G401 (cell line): ENCODE measurements at places on chromosomes 5 and 9.

- DNase-seq, result peak; percentile 51
These were observed 17.5 kb downstream of the WHRN start for GRCh38 chr9:114487607-114488300.

DNA sequence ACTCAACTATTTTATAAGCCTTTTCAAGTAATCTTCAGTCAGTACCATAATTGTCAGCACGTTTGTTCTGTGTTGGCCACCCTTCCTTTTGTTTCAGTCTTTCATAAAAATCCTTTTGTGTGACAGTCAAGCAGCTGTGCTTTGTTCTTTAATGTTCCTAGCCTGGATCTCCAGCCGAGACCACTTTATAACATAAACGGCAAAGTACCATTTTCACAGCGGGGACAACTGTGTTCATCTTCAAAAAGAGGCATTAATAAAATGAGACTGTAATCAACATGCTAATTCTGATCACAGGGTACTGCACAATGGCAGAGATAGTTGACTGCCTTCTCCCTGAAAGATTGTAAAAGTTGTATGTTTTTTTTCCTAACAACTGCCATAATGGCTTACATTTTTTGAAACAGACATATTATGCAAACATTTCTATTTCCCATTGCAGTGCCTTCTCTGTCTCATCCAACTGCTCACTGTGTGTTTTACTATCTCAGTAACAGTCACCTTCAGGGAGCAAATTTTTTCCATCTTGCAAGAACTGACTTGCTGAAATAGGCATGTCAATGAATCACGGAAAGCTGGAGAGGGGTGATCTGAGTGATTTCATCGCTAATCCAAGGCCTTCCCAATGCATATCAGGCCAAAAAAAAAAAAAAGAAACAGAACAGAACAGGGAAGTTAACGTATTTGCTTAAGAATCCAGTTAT is 828.5 kb upstream of the DMAC1 start:
- no peak for DNase-seq

- DNase-seq, result no peak
These were observed 32.7 kb downstream of the GRIA1 start for GRCh38 chr5:153523211-153523610.

DNA sequence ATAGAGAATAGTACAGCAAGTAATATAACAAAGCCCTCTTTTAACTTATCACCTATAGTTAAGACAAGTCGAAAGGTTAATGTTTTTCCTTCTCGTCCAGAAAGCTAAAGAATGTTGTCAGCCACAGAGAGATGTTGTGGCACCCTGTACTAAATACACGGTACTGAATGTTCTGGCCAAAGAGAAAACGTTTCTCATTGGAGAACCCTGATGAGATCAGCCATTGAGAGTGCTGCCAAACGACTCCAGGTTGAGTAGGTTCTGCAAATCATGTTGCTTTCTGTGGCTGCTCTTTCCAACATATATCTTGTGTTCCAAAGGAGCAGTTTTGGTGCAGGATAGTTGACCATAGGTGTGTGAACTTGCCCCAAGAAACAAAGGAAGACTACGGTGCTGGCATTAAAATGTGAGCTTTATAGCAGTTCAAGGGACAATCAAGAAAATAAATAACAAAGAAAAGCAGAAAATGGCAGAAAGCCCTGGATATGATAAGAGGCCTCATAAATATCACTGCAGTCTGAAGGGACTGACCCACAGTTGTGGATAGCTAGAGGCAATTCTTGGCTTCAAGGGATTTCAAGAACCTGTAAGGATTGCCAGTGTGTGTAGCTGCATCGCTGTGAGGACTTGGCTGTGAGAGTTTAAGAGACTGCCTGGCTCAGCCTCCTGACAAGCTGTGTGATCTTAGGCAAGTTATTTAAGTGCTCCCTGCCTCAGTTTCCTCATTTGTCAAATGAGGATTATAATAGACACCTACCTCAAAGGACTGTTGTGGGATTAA is 102.7 kb downstream of the ARHGEF28 start:
- no peak for DNase-seq
